Vagina (tissue), 2 donors: ENCODE measurements at places on chromosomes 13 and 19.

DNA sequence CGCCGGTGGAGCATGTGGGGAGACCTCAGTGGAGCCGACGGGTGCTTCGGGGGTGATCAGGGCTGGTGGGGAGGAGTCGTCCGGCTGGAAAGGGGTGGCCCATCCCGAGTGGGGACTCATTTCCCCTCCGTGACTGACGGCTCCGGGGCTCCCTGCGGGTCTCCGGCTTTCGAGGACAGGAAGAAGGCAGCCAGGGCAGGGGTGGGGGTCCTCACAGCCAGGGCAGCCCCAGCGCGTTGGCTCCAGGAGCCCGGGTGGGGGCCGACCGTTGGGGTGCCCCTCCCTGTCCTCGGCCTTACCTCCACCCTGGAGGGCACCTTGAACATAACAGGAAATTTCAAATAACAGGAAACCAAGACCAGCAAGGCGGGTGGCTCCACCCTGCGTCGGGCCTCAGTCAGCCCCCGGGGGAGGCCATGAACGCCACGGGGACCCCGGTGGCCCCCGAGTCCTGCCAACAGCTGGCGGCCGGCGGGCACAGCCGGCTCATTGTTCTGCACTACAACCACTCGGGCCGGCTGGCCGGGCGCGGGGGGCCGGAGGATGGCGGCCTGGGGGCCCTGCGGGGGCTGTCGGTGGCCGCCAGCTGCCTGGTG, at the start of gene S1PR4:
Gene S1PR4 (plus strand): TSS at position 393 of the 596 bp plus-strand sequence. CDS start 24 bp downstream, at position 417.
- DNase-seq, result no peak

DNA sequence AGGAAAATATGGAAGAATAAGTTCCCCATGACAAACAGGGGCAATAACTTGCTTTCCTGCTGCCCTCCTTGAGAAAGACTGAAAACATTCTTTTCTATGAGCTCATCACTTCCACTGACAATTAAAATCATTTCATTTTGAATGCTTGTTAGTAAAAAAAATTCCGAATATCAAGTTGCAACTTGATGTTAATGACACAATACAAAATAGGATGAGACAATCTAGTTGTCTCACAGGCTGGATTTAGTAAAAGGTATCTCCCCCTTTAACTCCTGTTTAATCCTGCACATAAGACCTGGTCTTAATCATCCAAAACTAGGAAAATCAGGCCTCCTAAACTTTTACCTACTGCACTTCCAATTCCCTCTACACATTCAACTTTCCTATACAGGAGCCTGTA, 24.7 kb downstream of the IRS2 start:
- DNase-seq, result no peak

DNA sequence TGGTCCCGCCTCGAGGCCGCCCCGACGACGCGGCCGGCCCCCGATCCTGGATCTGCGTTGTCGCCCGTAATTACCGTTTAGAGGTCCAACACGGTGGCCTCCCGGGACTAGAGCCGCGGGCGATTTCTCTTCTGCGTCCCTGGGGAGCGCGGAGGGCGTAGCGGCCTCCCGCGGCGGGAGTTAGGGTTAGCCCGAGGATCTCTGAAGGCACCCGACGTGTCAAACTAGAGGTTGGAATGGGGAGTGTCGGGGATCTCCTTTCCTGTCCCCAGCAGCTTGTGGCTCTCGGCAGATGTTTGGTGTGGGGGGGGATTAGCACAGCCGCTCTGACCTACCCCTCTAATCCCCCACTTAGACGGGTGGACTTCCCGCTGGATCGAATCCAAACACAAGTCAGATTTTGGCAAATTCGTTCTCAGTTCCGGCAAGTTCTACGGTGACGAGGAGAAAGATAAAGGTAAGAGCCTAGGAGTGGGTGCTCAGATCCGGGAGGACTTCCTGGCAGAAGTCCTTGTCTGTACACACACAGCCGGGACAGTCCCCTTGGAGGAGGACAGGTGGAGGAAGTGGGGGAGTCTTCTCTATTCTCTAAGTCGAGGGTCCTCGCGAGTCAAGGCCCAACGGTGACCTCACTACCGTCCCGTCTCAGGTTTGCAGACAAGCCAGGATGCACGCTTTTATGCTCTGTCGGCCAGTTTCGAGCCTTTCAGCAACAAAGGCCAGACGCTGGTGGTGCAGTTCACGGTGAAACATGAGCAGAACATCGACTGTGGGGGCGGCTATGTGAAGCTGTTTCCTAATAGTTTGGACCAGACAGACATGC, 581 bp downstream of the CALR start:
- DNase-seq, result no peak

DNA sequence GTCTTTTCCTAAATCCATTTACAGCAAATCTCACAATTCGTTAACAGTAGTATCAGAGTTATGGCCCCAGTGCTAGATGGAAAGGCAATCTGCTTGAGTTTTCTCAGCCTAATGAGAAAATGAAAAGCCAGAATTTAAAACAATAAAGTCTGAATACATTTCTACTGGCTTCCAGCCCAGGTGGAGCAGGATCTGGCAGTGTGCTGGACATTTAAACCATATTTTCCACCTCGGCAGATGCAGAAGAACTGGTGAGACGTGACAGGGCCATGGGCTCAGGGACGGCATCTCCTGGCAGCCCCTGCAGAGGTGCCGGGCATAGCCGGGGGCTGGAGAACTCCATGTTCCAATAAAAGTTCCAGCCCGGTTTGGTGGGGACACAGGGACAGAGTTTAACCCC, 7.1 kb downstream of the SMIM7 start:
- no peak for DNase-seq

- DNase-seq, result no peak
Measured at GRCh38 chr13:39675904-39676303, 20.4 kb downstream of the COG6 start.

- no peak for DNase-seq
Measured at GRCh38 chr19:1425902-1426301, 12.3 kb upstream of the RPS15 start.

GRCh38 chr19:46408664-46409039, 4.7 kb downstream of the CCDC8 start:
- DNase-seq, result no peak

GRCh38 chr13:113044391-113045114, 61.0 kb upstream of the F7 start:
- DNase-seq, result no peak

DNA sequence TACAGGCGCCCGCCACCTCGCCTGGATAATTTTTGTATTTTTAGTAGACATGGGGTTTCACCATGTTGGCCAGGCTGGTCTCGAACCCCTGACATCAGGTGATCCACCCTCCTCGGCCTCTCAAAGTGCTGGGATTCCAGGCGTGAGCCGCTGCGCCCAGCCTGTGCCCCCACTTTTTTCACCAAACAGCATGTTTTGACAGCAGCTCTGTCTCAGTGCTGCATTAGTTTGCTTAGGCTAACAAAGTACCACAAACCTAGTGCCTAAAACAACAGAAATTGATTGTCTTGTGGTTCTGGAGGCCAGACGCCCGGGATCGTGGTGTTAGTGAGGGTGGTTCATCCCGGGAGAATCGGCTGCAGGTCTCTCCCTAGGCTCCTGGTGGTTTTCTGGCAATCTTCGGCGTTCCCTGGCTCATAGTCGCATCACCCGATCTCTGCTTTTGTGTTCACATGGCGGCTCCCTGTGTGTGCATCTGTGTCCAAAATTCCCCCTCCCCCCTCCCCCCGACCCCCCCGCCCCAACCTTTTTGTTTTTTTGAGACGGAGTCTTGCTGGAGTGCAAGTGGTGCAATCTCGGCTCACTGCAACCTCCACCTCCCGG, 30.0 kb downstream of the MYH14 start:
- no peak for DNase-seq

DNA sequence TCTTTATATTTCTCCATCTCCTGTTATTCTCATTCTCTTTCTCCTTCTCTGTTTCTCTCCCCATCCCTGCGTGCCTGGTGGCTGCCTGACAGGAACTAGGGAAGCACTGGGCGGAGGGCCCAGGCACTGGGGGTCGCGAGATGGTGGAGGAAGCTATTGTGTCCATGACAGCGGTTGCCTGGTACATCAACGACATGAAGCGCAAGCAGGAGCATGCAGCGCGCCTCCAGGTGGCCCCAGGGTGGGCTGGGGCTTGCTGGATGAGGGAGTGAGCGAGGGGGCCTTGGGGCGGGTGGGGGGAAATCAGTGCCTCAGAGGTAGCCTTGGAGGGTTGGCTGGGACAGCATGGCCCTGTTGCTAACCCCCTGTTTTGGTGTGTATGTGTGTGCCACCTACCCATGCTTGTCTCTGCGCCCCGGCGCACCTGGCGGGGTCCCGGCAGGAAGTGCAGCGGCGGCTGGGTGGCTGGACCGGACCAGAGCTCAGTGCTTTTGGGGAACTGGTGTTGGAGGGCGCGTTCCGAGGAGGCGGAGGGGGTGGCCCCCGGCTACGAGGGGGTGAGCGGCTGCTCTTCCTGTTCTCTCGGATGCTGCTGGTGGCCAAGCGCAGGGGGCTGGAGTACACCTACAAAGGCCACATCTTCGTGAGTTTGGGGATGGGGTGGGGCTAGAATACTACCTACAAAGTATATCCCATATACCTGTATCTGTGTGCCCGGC, 5.2 kb downstream of the PLEKHG2 start:
- no peak for DNase-seq
